NCI-H524 treated with DMSO at 0.1 percent for 48 hours (cell line): ENCODE measurements at places on chromosomes 1 and 21.

GRCh38 chr1:184753608-184754475, 816 bp downstream of the EDEM3 start:
- DNase-seq: no peak

DNA sequence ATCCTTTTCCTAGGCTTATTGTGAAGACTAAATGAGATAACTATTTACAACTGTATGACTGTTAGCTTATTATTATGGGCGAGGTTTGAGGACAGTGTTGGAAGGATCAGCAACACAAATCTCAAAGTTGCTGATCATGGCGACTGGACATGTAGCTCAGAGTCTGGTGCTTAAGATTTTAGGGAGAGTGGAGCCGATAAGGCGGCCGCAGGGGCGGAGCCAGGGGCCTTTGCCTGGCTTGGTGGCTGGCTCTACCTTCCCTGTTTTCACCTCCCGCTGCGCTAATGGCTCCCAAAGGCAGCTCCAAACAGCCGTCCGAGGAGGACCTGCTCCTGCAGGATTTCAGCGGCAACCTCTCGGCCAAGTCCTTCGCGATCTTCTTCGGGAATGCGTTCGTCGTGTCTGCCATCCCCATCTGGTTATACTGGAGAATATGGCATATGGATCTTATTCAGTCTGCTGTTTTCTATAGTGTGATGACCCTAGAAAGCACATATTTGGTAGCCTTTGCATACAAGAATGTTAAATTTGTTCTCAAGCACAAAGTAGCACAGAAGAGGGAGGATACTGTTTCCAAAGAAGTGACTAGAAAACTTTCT, 45.5 kb downstream of the GIPC2 start:
- no peak for DNase-seq

DNA sequence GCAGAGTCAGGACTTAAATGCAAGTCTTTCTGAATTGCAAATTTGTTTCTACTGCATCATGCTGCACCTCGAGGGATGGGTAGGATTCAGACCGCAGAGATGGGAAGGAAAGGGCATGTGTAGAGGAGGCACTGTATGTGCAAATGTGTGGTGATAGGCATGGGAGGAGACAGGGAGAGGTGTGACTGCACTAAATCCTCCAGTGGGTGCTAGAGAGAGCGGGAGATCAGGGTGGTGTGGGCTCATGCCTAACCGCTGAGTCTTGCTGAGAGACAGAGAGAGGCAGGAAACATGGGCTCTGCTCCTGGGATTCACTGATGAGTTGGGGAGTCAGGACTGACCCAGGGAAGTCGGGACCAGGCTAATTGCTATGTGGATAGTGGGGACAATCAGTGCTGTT, 61.1 kb downstream of the PTPRU start:
- DNase-seq: no peak

DNA sequence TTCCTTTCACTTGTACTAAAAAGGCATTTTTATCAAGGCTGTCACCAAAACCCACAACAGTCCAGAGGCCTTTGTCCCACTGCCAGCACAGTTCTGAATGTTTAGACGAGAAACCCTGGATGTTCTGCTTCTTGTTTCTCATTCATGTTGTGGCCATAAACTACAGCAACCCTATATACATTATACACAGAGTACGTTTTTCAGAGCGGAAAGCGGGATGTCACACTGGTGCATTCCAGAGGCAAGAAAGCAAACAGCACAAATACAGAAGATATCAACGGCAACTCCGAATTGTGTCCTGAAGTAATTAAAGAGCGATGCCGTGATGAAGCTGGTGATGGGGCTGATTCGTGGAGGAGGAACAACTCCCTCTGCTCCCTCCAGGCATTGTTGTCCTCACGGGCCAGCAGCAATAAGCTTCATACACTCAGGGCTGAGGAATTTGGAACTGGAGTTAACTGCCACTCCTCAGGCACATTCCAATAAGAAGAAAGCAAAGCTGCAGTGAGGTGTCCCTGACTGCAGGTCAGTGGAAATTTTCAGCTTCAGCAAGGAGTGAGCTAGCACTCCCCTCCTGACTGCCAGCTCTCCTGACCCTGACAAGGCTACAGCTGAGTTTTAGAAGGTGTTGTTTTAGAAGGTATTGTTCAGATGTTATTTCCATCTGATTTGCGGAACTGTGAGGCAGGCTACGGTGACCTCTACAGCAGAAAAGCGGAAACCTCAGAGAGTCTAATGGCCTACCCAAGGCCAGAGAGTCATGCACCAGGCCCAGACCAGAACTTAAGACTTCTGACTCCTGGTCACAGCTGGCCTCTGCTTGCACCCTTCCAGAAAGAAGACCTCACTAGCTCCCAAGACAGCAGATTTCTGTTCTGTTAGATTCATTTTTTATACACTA, 149.0 kb downstream of the TGFBR3 start:
- no peak for DNase-seq

DNA sequence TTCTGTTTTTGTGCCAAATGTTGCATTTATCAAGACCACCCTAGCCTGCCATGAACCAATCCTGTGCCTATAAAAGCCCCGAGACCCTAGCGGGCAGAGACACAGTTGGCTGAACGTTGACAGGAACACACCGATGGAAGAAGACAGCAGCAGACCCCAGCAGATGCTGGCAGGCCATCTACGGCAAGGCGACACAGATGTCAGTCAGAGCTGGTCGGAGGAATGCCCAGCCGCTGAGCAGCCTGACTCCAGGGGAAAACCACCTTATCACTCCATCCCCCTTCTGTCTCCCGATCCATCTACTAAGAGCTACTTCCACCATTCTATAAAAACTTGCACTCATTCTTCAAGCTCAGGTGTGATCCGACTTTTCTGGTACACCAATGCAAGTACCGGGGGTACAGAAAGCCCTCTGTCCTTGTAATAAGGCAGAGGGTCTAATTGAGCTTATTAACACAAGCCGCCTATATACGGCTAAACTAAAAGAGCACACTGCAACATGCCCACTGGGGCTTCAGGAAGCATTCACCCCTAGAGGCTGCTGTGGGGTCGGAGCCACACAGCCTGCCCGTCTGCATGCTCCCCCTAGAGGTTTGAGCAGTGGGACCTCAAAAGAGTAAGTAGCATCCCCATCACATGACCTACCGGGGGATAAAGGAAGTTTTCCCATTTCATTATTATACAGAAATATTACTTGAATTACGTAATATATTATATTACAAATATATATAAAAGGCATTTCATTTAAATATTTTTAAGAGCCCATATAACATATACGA, 1156.3 kb upstream of the B3GALT2 start:
- no peak for DNase-seq

DNA sequence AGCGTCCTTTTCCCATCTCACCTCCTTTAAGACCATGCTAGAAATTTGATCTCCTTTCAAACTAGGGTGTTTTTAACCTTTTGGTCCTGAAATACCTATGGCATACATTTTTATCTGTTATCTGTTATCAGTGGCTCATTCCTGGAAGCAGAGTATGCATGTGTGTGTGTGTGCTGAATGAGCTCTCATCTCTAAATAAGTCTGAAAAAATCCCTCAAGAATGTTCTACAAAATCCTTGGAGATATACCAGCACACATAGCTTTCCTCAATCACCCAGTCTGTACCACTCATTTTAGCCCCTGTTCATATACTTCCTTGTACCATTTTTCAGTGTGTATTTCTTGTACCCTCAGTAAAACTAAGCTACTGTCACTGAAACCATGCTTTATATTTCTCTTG, 6.0 kb upstream of the DARS2 start:
- no peak for DNase-seq

DNA sequence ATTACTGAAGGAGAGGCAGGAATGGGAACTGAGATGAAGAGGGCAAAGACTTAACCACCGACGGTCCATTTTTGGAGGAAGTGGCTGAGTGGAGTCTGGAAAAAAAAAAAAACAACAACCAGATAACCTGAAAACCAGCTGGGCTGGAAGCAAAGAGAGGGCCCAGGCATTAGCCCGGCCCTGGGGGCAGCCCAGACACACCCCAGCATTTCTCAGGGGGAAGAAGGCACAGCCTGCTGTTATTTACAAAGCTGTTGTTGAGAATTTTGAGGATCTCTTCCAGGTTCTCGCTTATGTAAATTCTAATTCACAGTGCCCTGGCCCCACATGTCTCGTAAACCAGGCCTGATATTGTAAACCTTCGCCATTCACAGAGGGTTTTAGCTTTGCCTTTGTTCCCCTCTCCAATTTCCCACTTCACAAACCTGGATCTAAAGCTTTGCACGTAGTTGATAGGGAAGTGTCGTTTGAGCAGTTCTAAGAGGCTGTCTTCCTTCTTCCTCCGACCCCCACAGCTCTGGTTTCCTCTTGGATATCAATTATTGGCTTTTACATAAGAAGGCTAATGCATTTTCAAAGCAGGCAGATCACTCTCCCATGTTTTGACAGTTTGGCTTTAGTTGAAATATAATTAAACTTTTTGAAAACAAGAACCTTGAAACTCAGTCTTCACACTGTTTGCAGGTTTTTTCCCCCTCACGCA, 161.8 kb upstream of the IRF2BP2 start:
- DNase-seq: no peak

- no peak for DNase-seq
Observed at GRCh38 chr1:206905295-206906164, 8.3 kb downstream of the IL24 start.

GRCh38 chr1:206687915-206688442, 3.3 kb downstream of the MAPKAPK2 start:
- DNase-seq: no peak

DNA sequence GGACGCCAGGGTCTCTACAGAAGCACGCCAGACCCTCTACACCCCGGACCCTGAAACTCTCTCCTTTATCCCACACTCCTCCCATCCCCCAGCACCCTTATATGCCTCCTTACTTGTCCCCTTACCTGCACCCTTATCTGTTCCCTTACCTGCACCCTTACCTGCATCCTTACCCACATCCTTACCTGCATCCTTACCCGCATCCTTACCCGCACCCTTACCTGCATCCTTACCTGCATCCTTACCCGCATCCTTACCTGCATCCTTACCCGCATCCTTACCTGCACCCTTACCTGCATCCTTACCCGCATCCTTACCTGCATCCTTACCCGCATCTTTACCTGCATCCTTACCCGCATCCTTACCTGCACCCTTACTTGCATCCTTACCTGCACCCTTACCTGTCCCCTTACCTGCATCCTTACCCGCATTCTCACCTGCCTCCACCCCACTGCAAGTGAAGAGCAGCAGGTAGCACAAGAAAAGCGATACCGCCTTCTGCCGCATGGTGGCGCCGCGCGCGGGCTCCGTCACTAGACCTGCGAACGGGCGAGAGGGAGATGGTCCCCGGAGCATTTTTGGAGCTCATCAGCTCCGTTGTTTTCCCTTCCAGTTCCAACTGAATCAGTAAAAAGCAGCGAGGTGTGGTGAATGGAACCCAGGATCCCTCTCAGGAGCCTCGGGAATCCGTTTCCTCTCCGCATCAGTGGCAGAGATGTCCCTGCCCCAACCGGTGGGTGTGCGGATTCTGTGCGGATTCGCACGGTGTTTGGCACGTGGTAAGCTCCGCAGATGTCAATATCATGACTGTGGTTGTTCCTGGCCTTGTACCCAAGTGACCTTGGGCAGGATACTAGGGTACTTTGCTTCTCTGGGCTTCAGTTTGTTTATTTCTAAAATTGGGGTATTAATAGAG, 2.9 kb downstream of the IFI6 start:
- DNase-seq: no peak

GRCh38 chr1:19942088-19942487, 18.7 kb upstream of the PLA2G2E start:
- DNase-seq: no peak

- DNase-seq: no peak
Observed at GRCh38 chr1:7538849-7539768, 232.0 kb upstream of the VAMP3 start.

- DNase-seq: no peak
Observed at GRCh38 chr1:227333423-227333822, 15.1 kb upstream of the CDC42BPA start.

- DNase-seq: no peak
Observed at GRCh38 chr1:71565262-71565661, 484.4 kb upstream of the ZRANB2 start.

DNA sequence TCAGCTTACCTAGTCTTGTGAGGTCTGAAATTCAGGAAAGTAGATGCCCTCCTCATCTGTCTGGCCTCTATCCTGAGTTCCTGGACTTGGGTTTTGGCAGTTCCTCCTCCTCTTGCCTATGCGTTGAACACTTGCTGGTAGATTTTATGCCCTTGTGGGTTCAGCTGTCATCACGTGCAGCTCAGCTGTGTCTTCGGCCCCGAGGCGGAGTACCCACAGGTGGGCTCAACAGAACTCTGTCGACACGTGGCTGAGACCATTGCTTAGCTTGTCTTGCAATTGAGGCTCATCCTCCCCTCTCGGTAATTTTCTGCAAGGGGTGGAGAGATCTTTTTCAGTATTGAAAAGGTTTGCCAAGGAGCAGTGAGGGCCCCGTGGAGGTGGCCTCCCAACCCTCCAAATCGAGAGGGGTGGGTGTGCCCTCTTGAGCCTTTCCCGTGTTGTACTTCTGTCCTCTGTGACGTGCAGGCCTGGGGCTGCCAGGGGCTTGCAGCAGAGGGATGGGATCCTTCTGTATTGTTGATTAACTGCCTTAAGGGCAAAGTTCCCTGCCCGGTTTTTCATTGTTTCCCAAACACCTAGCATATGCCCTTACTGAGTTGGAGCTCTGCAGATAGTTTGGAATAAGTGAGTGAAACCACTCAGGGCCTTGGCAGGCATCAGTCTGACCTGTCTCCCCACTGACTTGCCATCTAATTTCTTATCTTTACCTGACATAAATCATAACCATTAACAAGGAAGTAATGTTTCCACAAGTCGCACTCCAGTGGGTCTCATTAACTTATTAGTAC, 2.9 kb downstream of the CENPS start:
- no peak for DNase-seq

GRCh38 chr1:66267201-66267940, 266.6 kb upstream of the SGIP1 start:
- no peak for DNase-seq

GRCh38 chr1:53536606-53537005, 77.4 kb downstream of the DMRTB1 start:
- no peak for DNase-seq

DNA sequence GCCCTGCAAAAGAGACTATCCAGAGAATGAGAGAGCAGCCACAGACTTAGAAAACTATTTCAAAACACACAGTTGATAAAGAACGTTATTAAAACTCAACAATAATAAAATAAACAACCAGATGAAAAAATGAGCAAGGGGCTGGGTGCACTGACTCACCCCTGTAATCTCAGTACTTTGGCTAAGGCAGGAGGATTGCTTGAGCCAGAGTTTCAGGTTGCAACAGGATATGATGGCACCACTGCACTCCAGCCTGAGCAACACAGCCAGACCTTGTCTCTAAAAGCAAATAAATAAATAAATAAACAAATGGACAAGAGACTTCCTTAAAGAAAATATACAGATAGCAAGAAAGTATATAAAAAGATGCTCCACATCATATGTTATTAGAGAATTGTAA, 144.6 kb downstream of the LRRIQ3 start:
- no peak for DNase-seq
